ENCODE measurements at places on chromosomes 6 and 20.

GRCh38 chr6:87182321-87182720 lies 27.0 kb downstream of the ZNF292 start:
- no peak for DNase-seq

DNA sequence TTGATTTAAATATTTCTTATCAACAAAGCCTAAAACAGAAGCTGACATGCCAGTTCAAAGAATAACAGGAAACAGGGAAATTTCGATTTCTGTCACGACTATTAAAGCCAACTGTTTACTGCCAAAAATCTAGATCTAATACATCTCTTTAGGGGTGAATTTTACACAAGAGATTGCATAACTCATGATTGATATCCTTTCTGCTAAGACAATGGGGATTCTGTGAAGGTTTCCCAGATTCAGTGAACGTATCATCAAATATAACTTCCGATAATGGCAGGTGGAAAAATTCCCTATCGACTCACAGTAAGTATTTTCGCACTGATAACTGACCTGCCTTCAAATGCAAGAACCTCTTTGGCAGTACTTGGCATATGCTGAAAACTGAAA lies 42.9 kb downstream of the NHSL1 start:
- no peak for DNase-seq

GRCh38 chr6:43713643-43714310 lies 26.2 kb upstream of the MRPS18A start:
- DNase-seq, result no peak

GRCh38 chr6:82775361-82775760 lies 290.3 kb downstream of the UBE3D start:
- DNase-seq, result no peak

DNA sequence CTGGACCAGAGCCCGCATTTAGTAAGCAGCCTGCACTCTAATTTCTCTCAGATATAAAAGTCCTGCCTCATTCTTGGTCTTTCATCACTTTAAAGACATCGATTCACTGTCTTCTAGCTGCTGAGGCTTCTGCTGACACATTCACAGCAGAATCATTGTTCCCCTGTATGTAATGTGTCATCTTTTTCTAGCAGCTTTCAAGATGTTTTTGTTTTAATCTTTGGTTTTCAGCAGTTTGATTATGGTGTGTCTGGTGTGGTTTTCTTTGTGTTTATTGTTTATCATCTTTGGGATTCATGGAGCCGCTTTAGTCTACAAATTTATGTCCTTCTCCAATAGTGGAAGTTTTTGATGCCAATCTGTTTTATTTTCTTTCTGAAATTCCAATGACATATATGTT lies 157.3 kb upstream of the STMND1 start:
- DNase-seq, result no peak

GRCh38 chr6:147040121-147040910 lies 163.9 kb upstream of the STXBP5 start:
- no peak for DNase-seq

DNA sequence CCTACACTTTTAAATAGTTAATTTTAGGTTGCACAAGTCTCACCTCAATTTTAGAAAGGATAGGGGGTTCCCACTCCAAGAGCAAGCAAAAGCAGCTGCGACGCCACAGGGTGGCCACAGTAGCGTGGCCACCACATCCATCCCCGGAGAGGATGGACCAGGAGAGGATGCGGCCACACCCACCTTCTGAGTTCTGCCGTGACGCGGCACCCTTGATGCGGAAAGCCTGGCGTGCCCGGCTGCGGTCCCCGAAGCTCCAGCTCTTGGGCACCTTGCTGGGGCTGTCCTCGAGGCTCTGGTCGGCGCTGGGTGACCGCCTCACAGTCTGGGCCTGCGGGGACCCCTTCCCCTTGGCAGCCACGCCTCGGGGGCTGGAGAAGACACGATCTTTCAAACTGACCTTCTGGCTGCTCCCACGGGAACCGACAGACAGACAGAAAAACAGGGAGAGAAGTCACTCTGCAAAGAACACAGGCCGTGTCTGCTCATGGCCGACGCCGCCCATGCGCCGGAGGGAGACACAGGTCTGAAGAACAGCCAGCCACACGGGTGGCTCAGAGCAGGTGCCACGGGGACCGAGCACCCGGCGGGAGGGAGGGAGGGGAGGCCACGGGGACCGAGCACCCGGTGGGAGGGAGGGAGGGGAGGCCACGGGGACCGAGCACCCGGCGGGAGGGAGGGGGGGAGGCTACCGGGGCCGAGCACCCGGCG lies 53.7 kb upstream of the CHRNA4 start:
- DNase-seq, result no peak

GRCh38 chr6:79783670-79784394 lies 152.7 kb downstream of the SH3BGRL2 start:
- DNase-seq, result no peak

DNA sequence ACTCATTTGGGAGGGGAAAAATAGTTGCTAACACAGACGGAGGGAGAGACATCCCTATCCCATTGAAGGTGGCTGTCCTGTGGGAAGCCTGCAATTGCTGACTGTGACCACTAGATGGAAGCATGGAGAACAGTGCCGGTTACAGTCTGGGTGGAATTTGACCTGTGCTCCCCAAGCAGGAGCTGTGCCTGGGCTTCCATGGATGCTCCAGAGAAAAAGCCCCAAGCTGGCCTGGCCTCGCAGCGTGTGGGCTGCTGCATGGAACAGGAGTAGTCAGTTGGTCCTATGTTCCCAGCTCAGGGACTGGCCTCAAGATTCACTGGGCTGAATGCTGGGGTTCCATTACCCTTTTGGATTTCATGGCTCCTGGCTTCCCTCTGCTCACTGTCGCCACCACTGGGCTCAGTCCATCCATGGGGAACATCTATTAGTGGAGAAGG lies 116.3 kb upstream of the CHD6 start:
- no peak for DNase-seq

DNA sequence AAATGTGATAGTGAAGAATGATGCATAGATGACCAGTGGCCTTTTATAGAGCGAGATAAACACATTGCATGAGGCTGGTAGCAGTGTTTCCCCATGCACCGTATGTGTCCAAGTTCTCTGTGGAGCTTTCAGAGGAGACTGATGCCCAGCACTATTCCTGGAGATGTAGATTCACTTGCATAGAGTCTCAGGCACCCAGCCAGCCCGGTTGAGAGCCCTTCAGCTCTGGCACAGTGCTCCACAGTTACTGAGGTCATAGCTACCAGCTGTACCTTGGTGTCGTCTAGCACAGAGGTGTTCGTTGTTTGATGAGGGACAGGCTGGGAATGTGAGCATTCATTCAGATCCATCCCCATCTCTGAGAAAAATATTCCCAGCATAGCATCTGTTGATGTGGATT lies 328.9 kb downstream of the FARS2 start:
- DNase-seq, result no peak

DNA sequence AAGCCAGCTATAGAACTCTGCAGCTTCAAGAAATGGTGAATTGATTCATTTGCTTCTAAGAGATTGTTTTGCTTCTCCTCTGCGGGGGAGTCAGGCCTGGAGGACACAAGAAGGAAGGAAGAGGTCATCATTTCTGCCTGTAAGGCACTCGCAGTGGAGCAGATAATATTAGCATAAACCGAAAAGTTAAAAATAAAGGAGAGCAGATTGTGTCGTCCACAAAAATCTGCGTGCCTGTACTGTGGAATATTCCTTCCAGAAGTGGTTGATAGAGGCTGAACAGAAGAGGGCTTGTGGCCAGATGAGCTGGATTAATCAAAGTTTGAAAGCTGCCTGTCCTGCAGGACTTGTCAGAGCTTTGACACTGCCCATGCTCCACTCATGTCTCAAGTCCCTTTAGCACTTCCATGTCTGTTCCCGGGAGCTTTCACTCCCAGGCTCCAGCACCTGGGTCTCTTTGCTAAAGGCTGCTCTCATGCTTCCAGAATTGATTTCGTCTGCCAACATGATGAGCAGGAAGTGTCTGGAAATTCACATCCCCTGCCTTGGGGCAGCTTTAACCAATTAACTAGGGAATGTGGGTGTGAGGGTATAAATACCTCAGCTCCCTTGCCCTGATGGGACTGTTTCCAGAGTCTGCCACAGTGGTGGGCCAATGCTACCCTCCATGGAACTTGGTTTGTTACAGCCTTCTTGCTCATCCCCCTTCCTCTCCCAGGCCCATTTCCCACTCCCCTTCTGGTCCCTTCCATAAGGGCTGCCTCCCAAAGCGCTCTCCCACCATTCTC lies 65.1 kb upstream of the STX16 start:
- no peak for DNase-seq

DNA sequence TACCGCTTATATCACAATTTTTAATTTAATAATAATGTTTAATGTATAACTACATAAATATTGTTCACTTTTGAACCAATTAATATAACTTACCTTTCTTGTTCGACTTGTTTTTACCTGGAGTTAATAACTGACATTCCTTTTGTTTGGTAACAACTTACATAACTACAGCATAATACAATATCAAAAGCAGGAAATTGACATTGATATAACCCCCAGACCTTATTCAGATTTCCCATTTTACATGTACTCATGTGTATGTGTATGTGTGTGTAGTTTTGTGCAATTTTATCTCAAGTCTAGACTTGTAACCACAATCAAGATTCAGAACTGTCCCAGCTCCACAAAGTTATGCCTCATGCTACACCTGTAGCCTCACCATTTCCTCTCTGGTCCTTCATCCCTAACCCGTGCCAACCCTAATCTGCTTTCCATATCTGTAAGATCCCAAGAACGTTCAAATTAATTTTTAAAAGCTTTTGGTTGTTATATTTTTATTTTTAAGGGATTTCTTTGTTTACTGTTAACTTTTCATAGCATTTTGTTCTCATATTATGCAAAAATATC lies 190.6 kb downstream of the MANEA start:
- DNase-seq, result no peak

- no peak for DNase-seq
These were observed 184.0 kb downstream of the UTRN start for GRCh38 chr6:144469144-144469575.

DNA sequence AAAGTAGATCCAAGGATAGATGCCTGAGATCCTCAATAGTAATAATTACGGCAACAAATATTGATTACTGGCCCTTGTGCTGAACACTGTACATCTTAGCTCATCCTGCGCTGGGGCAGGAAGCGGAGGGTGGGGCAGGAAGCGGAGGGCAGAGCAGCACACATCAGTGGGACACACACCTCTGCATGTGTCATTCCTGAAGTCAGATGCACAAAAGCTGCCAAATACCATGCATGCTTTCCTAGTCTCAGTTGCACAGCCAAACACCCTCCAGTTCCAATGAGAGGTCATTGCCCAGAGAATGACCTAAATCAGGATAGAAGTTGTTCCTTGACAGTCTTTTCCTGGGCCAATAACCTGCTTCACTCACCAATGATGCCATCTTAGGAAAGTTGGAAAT lies 74.4 kb upstream of the FOXC1 start:
- DNase-seq, result no peak

DNA sequence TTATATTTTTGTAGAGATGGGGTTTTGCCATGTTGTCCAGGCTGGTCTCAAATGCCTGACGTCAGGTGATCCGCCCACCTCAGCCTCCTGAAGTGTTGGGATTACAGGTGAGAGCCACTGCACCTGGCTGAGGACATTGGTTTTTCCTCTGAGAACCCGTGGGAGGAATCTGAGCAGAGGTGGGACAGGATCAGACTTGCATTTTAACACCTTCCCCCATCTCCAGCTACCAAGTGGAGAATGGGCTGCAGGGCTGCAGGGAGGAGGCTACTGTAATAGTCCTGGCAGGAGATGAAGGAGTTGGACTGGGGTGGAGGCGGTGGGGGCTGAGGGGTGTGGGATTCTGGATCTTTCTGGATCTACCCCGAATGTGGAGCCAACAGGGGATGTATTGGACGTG lies 24.5 kb downstream of the FAM110A start:
- DNase-seq, result no peak

DNA sequence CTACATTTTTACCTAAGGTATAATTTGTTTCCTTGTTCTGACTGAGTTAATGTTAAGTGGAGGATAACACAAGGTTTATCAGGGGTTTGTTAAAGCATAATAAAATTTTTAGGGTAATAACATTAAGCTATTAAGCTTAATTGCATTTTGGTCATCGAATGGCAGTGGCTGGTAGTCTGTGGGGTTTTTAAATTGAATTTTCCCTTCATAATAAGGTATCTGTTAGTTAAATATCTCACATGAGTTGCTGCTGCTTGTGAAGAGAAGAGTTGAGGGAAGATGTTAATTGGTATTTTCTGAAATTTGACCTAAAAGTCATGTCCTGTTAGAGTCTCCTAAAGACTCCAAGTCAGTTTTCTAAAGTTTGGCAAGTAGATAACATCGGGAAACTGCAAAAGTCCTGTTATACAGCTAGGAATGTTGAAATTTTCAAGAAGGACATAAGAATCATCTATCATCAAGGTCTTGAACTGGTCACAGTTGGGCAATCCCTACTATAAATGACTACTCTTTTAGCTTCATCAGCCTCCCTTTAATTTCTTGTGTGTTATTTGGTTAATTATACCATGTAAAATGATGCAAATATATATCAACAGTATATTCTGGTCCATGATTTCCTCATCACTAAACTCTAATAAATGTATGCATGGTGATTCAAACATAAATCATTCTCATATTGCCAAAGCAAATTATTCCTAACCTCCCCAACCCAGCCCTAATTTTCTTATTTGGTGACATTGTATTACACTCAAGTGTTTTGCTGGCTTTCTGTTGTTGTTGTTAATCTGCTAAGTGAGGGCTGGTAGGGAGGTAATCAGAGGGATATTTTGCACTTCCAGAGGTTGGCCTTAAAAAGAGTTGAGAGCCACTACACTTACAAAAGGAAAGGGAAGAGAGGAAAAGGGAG lies 64.0 kb downstream of the MAP3K5 start:
- no peak for DNase-seq

DNA sequence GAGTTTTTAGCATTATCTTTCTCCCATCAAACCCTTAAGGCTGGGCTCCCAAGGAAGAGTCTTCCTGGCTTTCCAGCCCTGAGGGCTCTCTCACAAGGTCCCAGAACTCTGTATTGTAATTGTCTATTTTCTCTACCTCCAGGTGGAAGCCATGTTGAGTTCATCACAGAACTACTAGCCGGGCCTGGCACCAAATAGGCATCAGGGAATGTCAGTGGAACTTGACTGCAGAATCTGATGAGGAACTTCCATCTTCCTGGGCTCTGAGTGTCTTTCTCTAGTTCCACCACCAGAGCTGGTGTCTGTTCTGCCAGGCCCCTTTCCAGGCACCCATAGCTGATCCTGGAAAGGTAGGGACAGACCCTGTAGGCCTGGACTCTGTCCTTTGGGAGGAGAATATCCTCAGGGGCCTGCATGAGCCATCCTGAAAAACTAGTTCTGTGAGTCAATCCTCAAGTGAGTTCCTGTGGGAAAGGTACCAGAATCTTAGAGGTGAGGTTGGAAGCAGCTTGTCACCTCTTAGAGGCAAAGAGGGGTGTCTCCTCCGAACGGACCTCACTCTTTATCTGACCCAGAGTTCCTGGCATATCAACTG lies 11.1 kb upstream of the TOP1 start:
- DNase-seq, result no peak

GRCh38 chr6:14754751-14755513 lies 490.9 kb upstream of the JARID2 start:
- DNase-seq, result no peak

GRCh38 chr6:113464960-113465359 lies 392.2 kb upstream of the MARCKS start:
- no peak for DNase-seq

GRCh38 chr6:170006900-170007467 lies 255.6 kb downstream of the ERMARD start:
- DNase-seq, result no peak

GRCh38 chr20:5977223-5977622 lies 26.8 kb downstream of the MCM8 start:
- no peak for DNase-seq

- DNase-seq, result no peak
These were observed 29.3 kb downstream of the ADGRG6 start for GRCh38 chr6:142331075-142331551.

- no peak for DNase-seq
These were observed 62.7 kb upstream of the ELOVL5 start for GRCh38 chr6:53411451-53411850.

Measured in frontal cortex (tissue), 4 donors.